NCI-H526 (cell line): ENCODE measurements at places on chromosomes 7 and 10.

GRCh38 chr10:33027088-33027487, 69.1 kb upstream of the ITGB1 start:
- DNase-seq: no peak

DNA sequence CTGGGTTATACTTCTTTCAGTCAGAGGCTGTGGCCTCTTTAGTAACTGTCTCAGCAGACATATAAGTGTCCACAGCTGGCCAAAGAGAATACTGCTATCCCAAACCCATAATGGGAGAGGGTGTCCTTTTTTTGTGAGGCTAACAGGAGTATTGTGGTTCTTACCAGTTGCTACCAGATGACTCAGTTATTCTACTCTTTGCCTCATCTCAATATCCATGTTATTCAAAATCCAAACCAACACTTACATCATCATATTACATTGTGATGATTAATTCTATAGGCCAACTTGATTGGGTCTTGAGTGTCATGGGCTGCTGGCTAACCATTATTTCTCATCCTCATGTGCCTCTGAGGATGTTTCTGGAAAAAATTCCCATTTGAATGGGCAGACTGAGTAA, 120.9 kb downstream of the TMEM168 start:
- no peak for DNase-seq

DNA sequence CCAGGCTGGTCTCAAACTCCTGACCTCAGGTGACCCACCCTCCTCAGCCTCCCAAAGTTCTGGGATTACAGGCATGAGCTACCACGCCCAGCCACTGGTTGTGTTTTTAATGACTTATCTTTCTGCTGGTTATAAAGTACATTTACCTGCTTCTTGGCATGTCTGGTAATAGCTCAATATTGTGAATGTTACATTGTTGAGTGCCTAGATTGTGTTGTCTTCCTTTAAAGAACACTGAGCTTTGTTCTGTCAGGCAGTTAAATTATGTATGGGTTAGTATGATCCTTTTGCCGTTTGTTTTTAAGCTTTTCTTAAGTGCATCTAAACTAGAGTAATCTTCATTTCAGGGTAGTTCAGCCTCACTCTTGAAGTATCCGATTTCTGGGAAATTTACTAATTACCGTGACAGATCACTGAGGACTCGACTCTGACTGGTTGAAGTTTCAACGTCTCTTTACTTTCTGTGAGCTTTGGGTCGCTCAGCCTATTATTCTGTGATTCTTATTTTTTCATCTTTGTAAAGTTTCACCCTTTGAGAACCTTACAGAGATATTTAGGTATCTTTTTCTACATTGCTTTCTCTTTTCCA, 617.4 kb downstream of the SORCS1 start:
- no peak for DNase-seq

- no peak for DNase-seq
Measured at GRCh38 chr10:73097305-73097670, 622 bp upstream of the P4HA1 start.

DNA sequence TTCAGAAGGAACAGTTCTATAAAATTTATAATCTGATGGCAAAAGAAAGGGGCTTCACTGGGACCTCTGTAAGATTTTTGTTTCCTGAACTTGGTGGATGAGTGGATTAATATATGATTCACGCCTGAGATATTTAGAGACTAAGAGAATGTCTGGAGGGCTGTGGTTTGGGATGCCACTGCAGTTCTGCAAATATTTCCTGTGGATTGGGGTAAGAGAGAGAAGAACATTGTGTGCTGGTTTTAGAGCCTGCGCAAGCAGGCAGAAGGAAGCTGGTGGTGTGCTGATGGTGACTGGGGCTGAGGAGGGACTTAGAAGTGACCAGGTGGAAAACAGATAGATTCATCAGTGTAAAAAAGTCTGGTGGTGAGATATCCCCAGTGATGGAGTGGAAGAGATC, 87.0 kb downstream of the SUGCT start:
- DNase-seq: no peak

DNA sequence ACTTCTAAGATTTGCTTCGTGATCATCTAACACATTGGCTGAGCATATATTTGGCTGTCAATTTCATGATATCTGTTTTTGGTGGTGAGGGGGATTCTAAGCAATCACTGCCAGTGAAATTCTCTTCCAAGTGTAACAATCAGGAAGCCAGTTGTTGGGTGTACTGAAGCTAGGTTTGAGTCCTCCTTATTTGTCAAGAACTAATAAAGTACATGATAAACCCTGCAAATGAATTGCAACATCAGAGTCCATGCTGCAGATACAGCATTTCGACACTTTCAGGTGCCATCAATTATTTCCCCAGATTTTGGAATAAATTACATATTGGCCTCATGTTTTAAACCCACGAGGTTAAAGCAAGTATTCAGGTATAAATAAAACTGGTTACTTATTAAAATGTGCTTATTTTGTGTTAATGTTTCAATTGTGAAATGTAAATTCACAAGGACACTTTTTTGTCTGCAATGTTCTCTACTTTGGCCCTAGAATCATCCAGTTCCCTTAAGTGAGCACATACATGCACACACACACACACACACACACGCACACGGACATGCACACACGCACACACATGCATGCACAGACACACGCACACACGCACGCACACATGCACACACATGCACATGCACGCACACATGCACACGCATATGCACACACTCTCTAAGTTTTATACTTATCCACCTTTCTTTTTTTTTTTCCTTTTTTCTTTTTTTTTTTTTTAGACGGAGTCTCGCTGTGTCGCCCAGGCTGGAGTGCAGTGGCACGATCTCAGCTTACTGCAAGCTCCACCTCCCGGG, 510.2 kb upstream of the KLF6 start:
- DNase-seq: no peak
